ENCODE measurements at places on chromosomes 2 and 18.

DNA sequence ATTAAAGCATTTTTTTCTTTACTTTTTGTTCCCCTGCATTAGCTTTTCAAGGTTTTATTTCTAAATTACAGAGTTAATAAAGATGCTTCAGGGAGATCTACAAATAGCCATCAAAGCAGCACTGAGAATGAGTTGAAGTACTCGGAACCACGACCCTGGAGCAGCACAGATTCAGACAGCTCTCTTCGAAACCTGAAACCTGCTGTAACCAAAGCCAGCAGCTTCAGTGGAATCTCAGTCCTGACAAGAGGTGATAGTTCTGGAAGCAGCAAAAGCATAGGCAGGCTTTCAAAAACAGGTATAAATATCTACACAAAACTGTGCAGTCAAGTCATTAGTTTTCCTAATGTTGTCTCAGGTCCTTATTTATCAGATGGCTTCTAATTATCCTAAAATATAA lies 102.8 kb upstream of the UBXN4 start:
- DNase-seq = no peak

DNA sequence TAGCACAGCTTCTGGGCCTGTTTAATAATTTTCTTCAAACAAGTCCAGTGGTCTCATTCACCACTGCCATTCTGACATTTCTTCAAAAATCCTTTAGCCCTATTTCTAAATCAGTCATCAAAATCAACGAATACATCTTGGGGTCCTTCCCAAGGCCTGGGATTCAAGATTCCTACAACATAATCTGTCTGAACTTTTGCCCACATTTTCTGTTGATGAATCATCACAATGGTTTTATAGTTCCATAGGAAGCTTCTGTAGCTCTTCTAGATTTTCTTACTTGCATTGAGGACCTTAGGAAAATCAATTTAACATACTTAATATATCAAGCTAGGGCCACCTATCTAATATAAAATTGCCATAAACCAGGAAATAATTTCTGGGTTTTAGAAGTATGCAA lies 811.8 kb upstream of the ACVR2A start:
- DNase-seq = no peak

GRCh38 chr2:88667219-88667618 lies 24.3 kb upstream of the RPIA start:
- no peak for DNase-seq

DNA sequence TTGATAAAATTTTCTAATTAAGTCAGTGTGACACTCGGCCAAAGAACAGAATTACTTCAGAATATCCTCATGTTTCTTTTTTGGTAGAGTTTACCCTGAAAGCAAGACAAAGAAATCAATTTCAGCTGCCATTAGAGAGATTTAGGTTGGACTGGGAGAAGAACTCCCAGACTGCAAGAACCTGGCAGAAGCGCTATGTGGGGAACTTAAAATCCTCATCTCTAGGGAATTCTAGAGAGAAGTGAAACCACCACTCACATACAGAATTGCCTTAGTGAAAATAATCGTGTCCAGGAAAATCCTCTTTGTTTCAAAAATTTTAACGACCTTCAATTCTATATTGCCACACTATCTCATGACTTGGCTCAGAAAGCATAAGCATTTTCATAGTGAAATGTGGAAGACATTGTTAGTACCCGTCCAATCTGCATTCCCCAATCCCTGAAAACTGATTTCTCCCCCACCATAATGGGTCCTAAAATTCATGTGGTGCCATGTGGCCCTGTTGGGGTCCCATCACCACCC lies 297.3 kb upstream of the MEIS1 start:
- no peak for DNase-seq

DNA sequence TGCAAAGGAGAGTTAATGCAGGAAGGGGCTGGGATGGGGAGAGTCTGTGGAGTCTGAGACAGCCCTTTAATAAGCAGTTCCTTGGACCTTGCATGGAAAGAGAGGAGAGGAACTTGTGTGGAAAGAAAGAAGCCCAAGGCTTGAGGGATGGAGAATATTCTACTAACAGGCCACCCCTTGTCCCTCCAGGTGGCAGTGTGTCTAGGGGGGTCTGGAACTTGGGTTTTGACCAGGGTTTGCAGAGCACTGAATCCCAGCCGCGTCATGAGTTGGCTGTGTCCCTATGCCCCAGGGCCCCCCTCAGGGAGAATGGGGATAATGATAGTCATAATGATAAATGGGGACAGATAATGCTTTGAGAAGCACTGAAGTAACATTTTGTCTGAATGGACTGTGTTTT lies 15.0 kb downstream of the TCF7L1 start:
- DNase-seq = no peak

DNA sequence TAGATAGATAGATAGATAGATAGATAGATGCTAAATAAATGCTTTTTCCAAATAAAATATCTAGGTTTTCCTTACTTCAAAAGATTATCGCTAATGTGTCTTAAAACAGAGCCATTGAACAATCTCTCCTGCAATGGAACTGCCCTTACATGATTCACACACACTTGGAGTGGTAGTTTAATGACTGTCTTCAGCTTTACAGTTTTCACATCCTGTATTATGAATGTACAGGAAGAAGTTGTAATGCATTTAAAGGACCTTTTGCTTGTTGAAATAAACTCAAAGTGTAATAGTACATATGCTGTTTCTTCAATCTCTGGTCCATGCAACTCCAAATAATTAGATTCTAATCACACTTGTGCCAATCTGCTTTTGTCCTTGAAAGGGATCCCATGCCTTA lies 797.6 kb upstream of the CDH2 start:
- DNase-seq = no peak
